Activated naive CD8-positive, alpha-beta T cell treated with anti-CD3 and anti-CD28 coated beads, Interleukin-2, amount 50 U/mL, for 16 hours (primary cell): ENCODE measurements at places on chromosomes 16 and 17.

GRCh38 chr17:60075981-60076380, 2.7 kb downstream of the HEATR6 start:
- no peak for DNase-seq

- no peak for DNase-seq
These were observed 6.6 kb downstream of the SOCS1 start for GRCh38 chr16:11249233-11250061.

- DNase-seq = no peak
These were observed 25.3 kb downstream of the LITAF start for GRCh38 chr16:11561454-11561805.

- DNase-seq = no peak
These were observed 32.5 kb downstream of the ABCC12 start for GRCh38 chr16:48123104-48123788.

- no peak for DNase-seq
These were observed 1.2 kb upstream of the AKAP10 start for GRCh38 chr17:19978805-19979211.

GRCh38 chr16:19997264-19997663, 76.4 kb downstream of the GPR139 start:
- DNase-seq = no peak

DNA sequence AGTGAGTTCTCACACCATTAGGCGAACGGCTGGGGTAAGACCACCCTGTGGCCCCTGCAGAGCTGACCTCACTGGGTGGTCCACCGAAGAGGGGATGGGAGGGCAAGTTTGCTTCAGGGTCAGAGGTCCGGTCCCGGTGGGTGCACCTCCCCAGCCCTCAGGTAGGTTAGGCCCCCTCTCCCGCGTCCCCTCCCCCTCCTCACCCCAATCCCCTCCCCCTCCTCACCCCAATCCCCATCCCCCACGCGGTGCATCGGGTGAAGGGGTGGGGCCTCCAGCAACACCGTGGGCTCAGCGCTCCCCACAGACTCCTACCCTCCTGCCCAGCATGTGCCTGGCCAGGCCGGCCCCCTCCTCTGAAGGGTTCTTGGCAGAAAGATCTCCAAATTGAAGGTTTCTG, 13.4 kb downstream of the MCRIP1 start:
- no peak for DNase-seq

DNA sequence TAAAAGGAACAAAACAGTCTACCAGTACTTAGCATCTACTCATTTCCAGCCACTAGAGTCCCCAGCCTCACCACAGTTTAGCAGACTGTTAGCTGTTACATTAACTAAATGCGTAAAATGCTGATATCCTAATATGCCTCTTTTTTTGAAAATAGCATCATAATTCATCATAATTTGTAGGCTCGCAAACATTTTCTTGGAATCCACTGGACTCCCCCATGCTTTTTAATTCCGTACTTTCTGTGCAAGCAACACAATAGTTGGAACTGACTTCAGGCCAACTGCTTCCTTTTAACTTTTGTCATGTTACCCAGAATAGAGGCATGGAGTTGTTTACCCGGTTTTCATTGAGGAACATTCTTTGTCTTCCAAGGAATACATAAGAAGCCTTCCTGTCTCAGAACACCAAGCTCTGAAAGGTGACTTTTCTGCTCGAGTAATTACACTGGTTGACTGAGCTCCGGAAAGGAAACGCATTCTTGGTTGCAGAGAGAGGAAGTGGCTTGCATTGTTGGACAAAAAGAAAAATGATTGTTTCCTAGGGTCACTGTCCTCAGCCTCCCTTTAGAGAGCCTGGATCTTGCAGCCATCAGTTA, 30.9 kb upstream of the SEC14L1 start:
- DNase-seq = no peak

- DNase-seq = no peak
These were observed 105.7 kb upstream of the CREBBP start for GRCh38 chr16:3986235-3986544.
